Hematopoietic multipotent progenitor cell treated with erythropoietin and hydrocortisone succinate and interleukin-3 and kit ligand, for 17 days (in vitro differentiated cells): ENCODE measurements at places on chromosomes 2 and 18.

DNA sequence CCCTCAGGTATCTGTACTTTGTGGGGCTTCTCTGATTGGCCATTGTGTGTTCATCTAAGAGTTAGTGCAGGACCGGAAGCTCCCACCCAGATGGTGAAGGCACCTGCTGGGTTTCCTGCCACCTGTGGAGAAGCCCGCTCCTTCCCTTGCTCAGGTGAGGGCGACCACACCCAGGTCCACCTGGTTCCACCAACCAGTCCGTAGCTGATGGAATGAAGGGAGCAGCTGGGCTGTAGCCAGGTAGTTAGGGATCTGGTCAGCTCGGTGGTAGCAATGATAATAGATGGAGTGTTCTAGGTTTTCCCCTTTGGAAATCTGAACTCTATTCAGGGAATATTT is 16.0 kb downstream of the SH3BP4 start:
- DNase-seq, result no peak

DNA sequence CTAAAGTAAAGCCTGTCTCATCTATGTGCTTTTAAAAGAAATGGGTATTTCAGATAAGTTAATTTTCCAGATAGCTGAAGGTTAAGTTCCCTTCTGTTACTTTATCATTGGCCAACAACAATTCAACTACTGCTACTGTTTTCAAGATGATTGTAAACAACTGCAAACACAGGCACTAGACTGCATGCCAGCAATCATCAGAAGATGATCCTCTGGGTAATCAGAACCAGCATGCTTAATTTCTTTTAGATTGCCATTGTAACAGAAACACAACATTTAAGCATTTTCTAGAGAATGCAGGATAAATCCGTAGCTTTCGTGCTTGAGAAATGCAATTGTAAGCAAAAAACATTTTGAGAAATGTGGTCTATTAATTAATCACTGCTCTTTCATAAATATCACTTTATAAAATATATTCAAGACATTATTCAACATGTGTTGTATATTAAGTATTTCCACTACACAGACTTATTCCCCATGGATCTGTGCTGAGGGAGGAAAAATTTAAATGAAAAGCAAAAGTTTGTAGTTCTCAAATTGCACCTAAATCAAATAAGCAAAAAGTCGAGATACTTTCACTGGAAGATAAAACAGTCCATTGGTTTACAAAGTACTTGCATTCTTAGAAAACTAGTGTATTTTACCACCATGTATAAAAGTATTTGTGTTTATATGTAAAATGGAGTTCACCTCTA is 133.7 kb downstream of the ATL2 start:
- DNase-seq, result no peak

- DNase-seq, result no peak
Observed at GRCh38 chr2:149021761-149022160, 16.7 kb upstream of the LYPD6B start.

DNA sequence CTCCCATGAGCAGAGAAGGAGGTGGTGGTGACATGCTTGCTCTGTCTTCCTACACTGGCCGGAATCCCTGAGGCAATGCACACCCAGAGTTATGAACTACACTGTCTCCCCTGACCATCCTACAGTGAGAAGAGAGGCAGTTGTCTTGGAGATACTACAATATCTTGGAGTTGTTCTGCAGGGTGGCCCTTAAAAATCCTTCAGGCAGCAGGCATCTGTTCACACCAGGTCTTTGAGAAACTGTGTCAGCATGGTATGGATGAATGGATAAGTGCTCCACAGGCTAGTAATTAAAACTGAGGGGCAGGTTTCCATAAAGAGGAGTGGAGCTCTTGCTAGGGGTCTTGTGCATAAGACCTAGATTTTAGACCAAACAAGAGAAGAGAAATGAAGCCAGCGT is 223.7 kb upstream of the COPS8 start:
- no peak for DNase-seq

DNA sequence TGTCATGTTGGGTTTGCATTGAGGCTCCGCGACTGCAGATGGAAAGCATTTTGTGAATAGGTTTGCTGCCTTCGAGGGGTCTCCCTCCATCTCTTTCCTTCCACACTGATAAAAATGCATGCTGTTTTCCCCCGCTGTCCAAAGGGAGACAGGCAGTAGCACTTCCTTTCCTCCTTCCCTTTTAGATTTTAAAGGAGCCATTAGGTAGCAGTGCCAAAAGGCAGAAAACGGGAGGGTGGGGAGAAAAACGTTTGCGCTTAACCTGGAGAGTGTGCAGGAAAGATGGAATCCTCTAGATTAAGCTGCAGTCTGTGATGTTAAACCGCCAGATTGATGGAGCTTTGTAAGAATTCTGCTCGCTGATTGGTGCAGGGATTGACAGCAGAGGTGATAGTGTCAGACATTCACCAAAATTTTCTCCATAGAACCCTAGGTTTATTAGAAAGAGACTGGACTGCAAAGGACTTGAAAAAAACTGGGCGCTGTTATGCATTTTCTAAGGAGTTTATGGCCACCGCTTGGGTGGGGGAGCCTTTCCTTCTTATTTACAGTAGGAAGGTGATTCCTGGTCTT is 688 bp downstream of the MAPRE2 start:
- no peak for DNase-seq

- no peak for DNase-seq
Observed at GRCh38 chr18:70028084-70028483, 80.4 kb upstream of the CD226 start.

- no peak for DNase-seq
Observed at GRCh38 chr2:219457784-219458369, 23.2 kb downstream of the SPEG start.

GRCh38 chr2:204770735-204771134 is 225.5 kb downstream of the PARD3B start:
- no peak for DNase-seq

GRCh38 chr2:25313711-25314513 is 27.8 kb downstream of the DNMT3A start:
- no peak for DNase-seq

GRCh38 chr2:230775737-230776136 is 63.1 kb downstream of the CAB39 start:
- peak; percentile 44 for DNase-seq

GRCh38 chr2:230184727-230185578 is 34.8 kb downstream of the SP110 start:
- no peak for DNase-seq

GRCh38 chr2:38129987-38130386 is 54.0 kb upstream of the CYP1B1 start:
- DNase-seq, result no peak

- no peak for DNase-seq
Observed at GRCh38 chr2:173214213-173214612, 138.6 kb downstream of the MAP3K20 start.

GRCh38 chr2:178088774-178089270 is 16.2 kb upstream of the PDE11A start:
- no peak for DNase-seq

DNA sequence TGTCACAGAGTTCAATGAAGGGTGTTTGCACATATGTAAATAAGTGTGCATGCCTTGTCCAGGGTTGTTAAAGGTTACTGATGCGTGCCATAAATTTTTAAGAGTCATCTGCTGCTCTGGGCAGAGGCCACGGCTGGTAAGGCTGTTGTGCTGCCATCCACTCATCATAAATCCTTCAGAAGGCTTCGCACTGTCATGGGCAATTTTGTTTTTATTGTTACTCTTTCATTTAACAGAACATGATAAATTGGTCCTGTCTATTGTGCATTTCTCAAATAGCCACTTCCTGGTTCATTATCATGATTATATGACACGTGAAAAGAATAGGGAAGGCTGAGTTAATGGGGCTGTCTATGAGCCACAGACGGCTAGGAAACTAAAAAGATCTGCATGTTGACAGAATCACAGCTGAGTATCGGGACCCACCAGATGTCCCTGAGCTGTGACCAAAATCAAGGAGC is 634.3 kb upstream of the SOX11 start:
- DNase-seq, result no peak

GRCh38 chr18:61323951-61324350 is 9.3 kb upstream of the CDH20 start:
- DNase-seq, result no peak

- DNase-seq, result no peak
Observed at GRCh38 chr2:216216951-216217903, 108.1 kb downstream of the XRCC5 start.

DNA sequence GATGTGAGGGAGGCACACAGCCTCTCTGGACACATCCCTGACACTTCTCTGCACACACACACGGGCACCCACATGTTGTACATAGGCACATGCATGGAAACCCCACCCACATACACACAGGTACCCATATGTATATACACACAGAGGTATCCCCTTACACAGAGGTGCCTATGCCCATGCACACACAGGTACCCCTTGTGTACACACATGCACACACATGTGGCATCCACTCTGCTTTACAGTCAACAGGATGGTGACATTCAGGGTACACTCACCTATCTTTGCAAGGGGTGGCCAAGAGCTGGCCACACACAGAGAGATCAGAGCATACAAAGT is 59.5 kb downstream of the FAM168B start:
- DNase-seq, result no peak

GRCh38 chr18:55908901-55909366 is 320.9 kb upstream of the TCF4 start:
- DNase-seq, result no peak

DNA sequence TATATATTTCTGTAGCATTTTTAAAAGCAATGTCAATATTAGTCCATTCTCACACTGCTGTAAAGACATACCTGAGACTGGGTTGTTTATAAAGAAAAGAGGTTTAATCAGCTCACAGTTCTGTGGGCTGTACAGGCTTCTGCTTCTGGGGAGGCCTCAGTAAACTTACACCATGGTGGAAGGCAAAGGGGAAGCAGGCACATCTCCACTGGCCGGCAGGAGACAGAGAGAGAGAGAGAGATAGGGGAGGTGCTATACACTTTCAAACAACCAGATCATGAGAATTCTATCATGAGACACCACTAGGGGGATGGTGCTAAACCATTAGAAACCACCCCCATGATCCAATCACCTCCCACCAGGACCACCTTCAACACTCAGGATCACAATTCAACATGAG is 43.1 kb downstream of the CHMP3 start:
- no peak for DNase-seq

DNA sequence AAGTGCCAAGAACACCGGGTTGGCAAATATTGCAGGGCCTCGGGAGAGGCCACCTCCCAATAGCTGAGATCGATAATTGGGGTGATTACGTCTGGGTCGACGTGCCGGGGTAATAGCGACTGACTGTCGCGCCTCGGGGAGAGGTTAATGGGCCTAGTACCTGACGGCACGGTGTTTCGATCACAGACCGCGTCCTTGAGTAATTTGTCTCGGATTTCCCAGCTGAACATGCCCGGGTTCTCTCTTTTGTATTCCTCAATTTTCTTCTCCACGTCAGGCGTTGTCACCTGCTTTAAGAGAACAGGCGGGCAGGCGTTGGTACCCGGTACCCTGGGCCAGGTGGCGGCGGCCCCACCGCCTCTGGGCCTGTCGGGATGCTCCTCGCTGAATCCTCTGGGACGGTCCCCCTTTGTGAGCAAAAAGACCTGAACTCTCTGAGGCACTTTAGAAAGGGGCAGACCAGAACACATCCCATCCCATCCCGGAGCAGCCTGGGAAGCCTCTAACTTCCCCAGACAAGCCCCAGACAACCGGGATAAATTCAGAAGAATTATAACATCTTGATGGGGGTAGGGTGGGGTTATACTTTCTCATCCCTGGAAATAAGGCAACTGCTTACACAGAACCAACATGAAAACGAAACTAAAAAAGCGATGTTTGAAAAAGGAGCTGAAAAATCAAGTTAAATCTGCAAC is 3.3 kb downstream of the PAX3 start:
- no peak for DNase-seq

DNA sequence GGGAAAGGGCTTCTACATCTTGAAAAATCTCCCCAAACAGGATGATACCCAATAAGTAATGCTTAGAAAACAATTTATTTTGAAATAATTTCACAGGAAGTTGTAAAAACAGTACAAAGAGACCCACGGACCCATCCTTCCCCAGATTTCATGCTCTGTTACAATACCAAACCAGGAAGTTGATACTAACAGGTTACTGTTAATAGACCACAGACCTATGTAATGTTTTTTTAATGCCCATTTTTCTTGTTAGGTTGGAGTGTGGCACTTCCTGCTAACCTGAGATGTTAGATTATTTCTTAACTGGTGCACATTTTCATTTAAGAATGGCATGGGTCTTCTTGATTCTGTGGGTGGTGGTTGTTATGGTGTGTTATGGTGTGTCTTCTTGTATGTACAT is 21.4 kb upstream of the MGAT5 start:
- DNase-seq, result no peak

DNA sequence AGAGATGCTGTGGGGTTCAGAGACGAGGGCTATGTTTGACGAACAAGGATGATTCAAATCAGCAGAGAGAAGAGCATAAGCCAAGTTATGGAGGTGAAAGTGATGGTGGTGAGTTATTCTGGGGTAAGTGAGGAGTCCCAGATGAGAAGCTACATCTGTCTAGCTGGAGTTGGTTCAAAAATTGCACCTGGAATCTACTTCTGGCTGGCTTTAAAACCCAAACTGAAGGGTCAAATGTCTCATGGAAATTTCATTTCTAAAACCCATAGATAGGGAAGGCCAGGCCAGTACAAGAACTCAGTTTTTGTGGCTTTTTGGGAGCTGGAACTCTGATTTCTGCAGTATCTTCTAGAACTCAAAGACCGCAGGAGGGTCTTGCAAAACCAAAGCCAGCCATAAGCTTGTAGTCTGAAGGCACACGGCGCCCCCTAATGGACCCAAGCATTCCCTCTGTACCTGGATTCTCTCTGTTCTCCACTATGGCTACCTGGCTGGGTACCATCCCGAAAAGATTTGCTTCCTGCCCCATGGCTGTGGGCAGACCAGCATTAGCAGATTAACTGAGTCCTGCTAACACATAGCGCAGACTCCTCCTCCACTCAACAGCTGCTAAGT is 229.1 kb upstream of the SLC14A2 start:
- no peak for DNase-seq

GRCh38 chr2:201233812-201234662 is 26.3 kb upstream of the CASP8 start:
- DNase-seq, result no peak

- no peak for DNase-seq
Observed at GRCh38 chr2:145800151-145801091, 1280.5 kb upstream of the ZEB2 start.

GRCh38 chr18:62838475-62839098 is 123.2 kb downstream of the PHLPP1 start:
- DNase-seq, result no peak

DNA sequence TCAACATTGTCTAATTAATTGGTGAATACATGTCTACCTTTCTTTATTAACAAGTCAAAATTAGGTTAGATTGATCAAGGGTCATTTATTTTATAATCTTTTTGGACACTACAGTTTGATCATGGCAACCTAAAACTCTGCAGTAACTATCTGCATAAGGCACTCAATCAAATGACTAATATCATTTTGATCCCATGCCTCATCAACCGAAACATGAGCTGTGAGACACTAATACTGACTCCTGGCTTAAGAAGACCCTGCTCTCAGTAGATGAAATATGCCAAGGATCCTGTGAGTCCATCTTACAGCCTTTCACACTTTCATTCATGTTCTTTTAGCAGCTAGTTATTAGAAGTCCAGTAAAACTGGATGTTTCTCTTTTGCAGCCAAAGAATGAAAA is 169.4 kb upstream of the CAVIN2 start:
- DNase-seq, result no peak

- DNase-seq, result no peak
Observed at GRCh38 chr2:55874338-55874737, 49.2 kb downstream of the EFEMP1 start.
